ENCODE measurements at places on chromosomes 11 and 22.
A peak's percentile ranks its signal among the peaks of the same experiment; 100 is the strongest.

- no peak for DNase-seq
These were observed 32.8 kb downstream of the PARVA start for GRCh38 chr11:12410006-12410728.

DNA sequence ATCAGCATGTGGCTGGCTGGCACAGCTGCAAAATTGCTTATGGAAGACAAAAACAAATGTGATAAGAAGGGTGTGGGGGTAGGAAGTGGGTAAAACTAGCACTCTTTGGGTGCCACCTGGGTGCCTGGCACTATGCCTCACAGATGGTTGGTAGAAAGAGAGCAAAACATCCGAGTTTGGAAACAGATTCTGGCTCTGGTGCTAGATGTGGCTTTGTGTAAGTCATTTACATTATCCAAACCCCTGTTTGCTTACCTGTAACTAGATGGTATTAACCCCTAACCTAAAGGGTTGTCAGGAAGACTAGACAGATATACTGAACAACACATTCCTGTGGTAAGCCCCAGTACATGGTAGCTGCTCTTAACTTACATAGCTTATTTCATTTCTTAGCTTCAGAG is 905.6 kb downstream of the DLG2 start:
- no peak for DNase-seq

- DNase-seq: no peak
These were observed 42.7 kb upstream of the KCNJ11 start for GRCh38 chr11:17431139-17431538.

DNA sequence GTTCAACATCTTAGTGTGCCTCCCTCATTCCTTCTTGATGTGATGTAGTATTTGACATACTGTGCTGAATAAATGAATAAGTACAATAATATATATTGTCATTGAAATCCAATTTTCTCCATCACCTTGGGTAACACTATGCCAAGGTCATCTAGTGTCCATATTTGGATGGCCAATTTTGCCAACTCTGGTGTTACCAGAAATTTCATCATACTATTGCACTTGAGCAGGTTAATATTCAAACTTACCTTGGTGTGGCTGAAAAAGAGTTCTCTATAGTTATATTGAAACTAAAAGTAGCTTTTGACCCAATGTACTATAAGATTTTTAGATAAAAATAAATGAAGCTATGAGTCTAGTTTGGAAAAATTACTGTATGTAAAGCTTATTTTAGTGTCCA is 98.2 kb upstream of the SLC6A5 start:
- no peak for DNase-seq

DNA sequence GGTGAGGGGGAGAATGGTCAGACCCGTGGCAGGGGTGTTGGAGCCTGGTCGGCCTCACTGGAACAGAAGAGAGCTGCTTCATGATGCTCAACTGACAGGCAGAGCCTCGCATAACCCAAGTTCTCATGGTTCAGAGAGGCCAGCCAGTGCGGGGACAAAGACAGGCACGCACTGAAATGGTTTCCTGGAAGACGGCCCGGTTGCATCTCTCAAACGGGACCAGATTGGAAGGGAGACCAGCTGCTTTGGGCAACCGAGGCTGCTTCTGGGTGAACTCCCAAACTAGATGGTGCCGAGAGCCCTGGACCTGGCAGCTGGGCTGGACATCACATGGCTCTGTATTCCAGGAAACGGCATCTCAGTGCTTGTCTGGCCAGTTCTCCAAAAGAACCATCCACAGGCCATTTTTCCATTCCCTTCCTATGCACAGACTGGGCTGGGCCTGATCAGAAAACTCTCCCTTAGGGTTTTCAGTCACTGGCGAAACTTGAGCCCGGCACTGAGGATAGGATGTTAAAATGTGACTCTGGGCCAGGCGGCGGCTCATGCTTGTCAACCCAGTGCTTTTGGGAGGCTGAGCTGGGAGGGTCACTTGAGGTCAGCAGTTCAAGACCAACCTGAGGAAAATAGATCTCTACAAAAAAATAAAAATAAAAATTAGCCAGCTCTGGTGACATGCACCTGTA is 80.1 kb upstream of the PRODH start:
- DNase-seq: no peak

DNA sequence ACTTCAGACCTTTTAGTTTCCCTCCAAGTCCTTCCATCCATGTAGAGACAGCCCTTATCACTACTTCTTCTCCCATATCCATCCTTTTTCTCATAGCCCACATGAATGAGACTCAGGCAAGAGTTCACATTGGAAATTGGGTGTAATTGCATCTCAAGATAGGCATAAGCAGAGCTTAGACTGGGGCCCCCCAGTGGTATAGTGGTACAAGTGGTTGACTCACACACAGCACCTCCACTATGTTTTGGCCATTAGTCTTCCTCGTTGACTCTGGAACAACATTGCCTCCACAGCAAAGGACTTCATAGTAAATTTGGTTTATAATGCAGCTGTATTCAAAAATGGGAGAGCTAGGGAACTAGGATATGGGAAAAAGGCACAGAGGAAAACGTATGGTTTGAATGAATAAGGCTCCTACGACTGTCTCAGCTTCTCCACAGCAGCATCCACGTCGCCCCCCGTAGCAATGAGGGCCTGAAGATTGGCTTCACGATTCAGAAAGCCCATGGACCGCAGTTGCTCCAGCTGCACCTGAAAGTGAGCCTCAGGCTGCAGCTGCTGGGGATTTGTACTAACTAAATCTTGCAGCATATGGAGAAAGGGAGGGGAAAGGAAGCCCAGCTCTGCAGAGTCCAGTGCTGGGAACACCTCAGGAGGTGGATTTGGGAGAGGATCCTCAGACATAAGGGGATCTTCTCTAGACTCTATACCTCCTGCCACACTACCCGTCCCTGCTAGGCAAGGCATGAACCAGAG is 2.4 kb downstream of the UBQLN3 start:
- no peak for DNase-seq

GRCh38 chr22:48015701-48016100 is 1253.3 kb downstream of the TBC1D22A start:
- DNase-seq: no peak

GRCh38 chr11:69892986-69893555 is 73.9 kb upstream of the FGF3 start:
- DNase-seq: no peak

DNA sequence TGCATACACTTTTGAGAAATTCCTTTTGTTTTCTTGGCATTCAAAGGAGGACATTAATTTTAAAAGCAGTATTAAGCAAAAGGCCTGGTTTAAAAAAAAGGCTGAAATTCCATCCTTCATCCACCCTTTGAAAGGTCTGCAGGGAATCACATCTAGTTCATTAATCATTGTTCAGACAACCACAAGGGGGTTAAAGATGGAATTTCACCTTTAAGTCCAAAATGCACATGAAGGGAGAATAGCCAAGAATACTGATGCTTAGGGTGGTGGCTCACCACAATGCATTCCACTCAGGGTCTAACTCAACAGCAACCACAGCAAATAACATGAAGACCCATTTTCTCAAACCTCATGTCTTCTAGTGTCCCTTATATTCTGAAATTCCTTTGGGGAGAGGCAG is 256.9 kb downstream of the CADM1 start:
- no peak for DNase-seq

DNA sequence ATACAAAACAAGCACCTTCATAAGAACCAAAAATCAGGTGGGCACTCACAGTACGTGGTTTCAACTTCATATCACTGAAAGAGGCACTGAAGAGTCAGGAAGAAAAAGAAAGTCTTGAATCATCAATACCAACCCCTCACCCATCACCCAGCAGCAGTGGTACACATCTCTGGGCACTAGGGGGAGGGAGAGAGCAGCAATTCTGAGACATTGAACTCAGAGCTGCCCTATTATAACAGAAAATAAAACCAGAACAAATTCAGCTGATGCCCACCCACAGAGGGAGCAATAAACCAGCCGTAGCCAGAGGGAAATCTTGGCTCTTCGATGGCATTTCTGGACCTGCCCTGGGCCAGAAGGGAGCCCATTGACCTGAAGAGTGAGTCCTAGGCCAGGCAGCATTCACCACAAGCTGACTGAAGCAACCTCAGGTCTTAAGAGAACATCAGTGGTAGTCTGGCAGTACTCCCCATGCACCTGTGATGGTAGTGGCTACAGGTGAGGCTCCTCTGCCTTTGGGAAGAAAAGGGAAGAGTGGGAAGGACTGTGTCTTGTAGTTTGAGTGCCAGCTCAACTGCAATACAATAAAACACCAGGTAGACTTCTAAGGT is 42.2 kb upstream of the FAM181B start:
- DNase-seq: no peak

DNA sequence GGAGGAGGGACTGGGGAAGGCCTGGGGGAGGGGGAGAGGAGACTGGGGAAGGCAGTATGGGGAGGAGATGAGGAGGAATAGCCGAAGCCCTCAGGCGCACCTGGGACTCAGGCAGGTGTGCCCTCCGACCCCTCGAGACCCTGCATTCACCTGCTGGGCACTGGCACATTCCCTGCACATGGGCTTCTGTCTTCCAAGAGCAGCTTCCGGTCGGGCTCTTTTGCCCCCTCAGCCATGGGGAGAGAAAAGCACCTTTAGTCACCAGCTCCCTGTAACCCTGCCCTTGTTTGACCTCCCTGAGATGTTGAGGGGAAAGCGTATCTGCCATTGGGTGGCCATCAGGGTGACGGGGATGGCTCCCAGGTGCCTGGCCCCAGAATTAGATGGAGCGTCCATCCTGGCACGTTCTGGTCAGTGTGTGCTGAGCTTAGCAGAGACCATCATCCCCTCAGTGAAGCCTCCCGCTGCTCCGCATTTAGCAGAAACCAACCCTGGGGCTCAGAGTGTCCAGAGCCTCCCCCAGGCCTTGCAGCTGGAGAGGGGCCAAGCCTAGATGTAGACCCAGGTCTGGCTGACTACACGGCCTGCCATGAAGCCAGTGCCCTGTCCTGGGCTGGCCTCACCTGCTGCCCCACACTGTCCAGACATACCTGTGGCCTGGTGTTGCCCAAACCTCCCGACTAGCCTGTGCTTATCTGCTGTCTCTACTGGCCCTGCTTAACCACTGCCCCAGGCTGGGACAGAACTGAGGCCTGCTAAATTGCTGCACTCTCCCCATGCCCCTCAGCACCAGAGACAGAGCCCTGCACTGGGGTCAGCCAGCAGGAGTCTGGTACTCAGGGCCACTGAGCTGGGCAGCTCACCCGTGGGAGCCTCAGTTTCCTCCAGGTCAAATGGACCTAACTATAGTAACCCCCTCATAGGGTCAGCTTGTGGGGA is 6.2 kb downstream of the ANO1 start:
- no peak for DNase-seq

DNA sequence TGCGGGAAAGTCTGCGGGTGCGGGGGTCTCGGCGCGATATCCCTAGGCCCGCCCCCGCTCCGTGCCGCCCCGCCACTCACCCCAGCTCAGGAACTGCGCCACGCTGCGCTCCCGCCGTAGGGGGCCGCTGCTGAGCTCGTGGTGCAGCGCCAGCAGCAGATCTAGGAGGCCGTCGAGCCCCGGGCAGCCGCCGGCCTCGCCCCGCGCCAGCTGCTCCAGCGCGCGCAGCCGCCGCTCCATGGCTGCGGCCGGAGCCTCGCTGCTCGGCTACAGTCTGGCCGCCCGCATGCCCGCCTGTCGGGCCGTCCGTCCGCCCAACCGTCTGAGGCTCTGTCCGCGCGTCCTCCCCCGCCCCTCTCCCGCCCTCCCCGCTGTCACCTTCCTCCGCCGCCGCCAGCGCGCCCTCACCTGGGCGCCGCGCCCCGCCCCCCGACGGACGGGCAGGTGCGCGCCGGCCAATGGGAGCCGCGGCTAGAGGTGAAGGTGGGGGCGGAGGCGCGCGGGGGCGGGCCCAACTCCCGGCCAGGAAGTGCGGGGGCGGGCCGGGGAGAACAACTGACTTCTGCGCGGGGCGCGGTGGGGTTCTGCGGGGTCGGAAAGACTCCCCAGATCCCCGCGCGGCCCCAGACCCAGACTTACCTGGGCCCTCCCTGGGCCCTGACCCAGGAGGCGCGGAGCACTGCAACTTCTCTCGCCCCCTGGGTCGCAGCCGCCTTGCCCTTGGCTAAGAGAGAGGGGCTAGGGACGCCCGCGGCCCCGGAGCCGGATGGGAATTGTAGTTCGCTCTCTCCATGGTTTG is at the start of gene CDC42BPG:
TSS of gene CDC42BPG (minus strand) at position 324 of the 799 bp plus-strand sequence. CDS start at position 240, 84 bp downstream.
- DNase-seq: peak; percentile 64

GRCh38 chr11:85699957-85700741 is 14.2 kb upstream of the CCDC89 start:
- no peak for DNase-seq

GRCh38 chr22:42937164-42937843 is 77.6 kb downstream of the PACSIN2 start:
- no peak for DNase-seq

DNA sequence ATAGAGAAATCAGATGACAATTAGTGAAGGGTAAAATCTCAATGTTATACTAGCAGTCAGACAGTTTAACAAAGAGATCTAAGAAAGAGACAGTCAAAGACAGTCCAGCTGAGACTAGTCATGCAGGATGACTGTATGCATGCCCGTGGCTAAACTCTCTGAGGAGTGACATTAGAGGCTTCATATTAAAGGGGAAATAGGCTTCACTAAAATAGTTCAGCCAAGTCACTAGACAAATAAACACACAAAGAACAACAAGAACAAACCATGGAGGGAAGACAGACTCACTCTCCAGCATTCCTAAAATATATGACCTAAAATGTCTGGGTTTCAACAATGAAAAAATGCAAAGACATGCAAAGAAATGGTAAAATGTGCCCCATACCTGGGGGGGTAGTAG is 18.6 kb upstream of the APLNR start:
- no peak for DNase-seq

- DNase-seq: no peak
These were observed 29.1 kb downstream of the PPIL2 start for GRCh38 chr22:21694795-21695429.

DNA sequence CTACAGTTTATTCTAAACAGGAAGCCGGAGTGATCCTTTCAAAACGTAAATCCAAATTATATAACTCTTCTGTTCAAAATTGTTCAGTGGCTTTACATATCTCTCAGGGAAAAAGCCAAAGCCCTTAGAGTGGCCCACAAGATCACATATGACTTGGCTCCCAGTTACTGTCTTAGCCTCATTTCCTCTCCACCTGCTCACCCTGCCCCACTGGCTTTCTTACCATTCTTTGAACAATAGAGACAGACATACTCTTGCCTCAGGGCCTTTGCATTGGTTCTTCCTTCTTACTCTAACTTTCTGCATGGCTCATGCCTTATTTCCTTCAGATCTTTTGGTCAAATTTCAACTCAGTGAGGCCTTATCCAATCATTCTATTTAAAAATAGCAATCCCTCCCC is 52.1 kb downstream of the STIM1 start:
- no peak for DNase-seq

GRCh38 chr11:63840356-63841060 is 1.6 kb downstream of the MARK2 start:
- no peak for DNase-seq

GRCh38 chr22:22603470-22603947 is 40.9 kb upstream of the GGTLC2 start:
- no peak for DNase-seq

- no peak for DNase-seq
These were observed 45.5 kb downstream of the ALX4 start for GRCh38 chr11:44264438-44264749.

GRCh38 chr11:118789501-118790356 is 1.2 kb downstream of the DDX6 start:
- peak; percentile 46 for DNase-seq
